ENCODE measurements at places on chromosomes 1 and 21. TPM values are rescaled to one million over a fixed set of nuclear protein-coding genes. Genes with fewer than 3 reads are reported as not detected.

- no peak for DNase-seq
Measured at GRCh38 chr1:191760016-191760415, 398.2 kb upstream of the RGS18 start.

GRCh38 chr1:30586671-30587070 lies 136.7 kb downstream of the MATN1 start:
- DNase-seq: no peak

GRCh38 chr1:117339866-117340700 lies 27.2 kb upstream of the MAN1A2 start:
- DNase-seq: peak; percentile 38

GRCh38 chr1:54276617-54277450 lies 76.9 kb downstream of the MRPL37 start:
- peak; percentile 50 for DNase-seq

- no peak for DNase-seq
Measured at GRCh38 chr1:225876900-225877510, 5.2 kb downstream of the TMEM63A start.

DNA sequence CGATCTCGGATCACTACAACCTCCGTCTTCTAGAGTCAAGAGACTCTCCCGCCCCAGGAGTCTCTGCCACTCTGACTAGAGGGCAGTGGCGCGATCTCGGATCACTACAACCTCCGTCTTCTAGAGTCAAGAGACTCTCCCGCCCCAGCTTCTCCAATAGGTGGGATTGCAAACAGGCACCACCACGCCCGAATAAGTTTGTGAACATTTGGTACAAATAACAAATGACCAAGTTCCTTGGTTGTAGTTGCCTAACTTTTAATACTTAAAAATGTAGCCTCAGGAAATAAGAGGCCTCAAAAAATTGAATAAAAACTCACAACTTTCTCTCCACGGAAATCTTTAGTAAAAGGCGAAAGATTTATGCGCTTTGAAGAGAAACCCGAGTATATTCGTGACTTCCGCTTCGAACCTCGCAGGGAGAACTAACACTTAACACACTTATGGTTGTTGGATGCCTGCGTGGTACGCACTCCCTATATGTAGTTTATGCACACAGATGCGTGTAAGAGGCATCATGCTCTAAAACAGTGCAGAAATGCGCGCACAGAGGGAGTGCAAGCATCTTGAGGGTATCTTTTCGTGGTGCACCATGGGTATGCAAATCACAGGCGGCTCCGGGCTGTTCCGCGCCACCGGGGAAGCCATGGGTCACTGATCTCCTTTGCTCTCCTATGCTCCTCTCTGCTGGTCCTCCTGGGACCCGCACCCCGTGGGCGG lies 11.4 kb downstream of the BTBD19 start:
- peak; percentile 95 for DNase-seq

GRCh38 chr1:74681851-74682250 lies 8.3 kb upstream of the ERICH3 start:
- no peak for DNase-seq

HSD3B1 gene
- 40.9 TPM for total RNA-seq

SH2D1B gene
- total RNA-seq: not detected

IL20 gene
- not detected for total RNA-seq

SYTL1 gene
- total RNA-seq: 11.2 TPM

B3GALT5 gene
- 0.18 TPM for total RNA-seq

DNA sequence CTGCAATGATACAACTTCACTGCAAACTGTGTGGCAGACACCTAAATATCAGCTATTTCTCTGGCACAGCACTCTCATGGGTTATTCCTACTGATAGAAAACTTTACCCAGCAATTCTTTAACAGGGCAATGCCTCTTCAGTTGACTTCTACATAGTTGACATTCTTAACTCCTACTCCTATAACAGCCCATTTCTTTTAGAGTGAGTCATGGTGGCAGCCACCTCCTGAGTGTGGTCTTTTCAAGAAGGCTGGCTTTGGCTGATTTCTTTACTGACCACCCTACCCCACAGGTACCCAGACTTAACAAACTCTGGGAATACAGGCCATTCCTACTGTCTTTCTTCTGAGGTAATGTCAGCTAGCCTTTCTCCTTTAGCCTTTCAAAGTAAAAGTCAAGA lies 805.8 kb upstream of the ADGRL2 start:
- DNase-seq: no peak

GRCh38 chr21:14581902-14582457 lies 35.9 kb upstream of the SAMSN1 start:
- DNase-seq: no peak

- DNase-seq: no peak
Measured at GRCh38 chr1:200343874-200344273, 66.0 kb downstream of the ZNF281 start.

DNA sequence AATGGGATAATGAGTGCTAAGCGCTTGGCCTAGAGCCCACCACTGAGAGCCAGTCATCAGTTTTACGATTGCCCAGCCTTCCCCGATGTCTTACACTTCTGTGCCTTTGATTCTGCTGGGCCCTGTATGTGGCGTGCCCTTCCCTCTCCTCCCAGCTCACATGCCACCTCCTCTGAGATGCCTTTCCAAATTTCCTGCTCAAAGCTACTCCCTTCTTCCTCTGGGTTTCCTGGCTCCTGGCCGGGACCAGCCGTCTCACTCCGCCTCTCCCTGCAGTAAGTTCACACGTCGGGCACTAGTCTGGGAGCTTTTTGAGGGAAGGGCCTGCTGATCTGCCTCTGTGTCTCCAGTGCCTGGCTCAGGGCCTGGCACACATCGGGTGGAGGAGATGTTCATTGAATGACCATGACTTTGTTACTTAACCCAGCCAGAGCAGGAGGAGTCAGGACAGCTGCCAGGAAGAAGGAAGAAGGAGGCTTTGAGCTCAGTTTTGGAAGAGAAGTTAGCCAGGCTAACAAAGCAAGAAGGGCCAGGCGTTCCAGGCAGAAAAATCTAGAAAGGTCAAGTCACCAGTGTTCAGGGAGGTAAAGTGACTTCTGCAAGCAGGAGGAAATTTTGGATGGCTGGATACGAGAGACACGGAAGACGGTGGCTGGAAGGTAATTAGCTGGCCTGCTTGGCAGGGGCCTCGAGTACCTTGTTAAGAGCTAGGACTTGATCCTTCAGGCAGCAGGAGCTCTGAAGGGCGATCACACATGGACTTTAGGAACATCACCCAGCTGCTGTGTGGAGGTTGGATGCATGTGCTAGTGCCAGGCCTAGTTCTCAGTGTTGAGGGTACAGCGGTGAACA lies 63.6 kb downstream of the EPHB2 start:
- DNase-seq: no peak

DNA sequence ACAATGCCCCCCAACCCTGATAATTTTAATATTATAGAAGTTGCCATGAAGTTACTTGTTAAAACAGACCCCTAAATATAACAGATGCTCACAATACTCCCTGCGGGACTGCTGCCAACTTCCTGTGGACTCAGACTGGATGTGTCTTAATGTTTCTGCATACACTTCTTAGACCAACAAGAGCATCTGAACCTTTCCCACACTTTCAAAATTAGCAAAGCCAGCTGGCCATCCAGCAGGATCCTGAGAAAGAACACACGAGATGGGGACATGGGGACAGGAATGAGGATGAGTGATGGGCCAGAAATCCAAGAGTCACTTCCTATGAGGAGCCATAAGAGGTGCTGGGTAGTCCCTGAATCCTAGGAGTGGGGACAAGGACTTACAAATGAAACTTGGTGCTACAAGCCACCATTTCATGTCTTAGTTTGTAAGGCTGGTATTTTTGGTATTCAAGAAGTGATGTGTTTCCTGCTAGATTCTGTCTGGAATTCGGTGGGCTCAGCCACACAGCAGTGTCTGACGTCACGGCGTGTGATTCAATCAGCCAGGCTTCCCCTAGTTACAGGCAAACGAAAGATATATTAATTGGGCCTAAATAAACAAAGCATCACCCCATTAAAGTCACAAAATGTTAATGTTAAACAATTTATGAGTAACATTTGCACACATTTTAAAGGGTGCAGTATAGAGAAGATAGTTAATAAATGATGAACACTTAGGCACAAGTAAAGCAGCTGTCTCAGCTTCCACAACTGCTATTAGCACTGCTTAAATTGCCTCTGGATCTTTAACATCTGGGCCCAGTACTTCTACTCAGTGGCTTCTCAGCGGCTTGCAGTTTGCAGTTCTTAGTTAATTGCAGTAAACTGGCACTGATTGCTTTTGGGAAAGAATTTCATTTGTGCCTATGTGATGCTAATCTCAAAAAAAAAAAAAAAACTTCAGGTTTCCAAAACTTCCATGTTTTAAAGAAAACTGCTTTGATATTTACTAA lies 41.2 kb upstream of the RGS8 start:
- DNase-seq: no peak

MMEL1 gene
- not detected for total RNA-seq

DNA sequence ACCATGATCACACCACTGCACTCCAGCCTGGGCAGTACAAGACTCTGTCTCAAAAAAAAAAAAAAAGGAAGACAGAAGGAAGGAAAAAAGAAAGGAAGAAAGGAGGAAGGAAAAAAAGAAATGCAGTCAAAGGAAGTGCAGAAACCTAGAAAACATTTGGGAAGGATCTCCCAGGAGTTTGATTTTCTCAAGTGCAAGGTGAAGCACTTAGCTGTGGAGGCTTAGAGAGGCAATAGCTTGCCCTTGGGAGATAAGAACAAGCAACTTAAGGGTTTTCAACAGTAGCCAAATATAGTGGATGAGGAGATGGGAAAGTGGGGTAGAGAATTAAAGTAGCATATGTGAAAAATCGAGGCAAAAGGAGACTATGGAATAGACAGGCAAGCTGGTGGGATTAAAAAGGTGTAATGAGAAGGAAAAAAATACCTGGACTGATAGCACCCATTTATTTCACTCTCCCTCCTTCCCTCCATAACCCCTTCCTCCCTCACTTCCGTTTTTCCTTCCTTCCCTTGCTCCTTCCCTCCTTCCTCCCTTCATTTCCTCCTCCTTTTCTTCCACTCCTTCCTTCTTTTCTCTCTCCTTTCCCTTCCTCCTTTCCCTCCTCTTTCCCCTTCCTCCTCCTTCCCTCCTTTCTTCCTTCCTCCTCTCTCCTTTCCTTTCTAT lies 6.8 kb upstream of the FAM89A start:
- DNase-seq: no peak

GRIK3 gene
- total RNA-seq: not detected

VANGL2 gene
- 3.2 TPM for total RNA-seq

DNA sequence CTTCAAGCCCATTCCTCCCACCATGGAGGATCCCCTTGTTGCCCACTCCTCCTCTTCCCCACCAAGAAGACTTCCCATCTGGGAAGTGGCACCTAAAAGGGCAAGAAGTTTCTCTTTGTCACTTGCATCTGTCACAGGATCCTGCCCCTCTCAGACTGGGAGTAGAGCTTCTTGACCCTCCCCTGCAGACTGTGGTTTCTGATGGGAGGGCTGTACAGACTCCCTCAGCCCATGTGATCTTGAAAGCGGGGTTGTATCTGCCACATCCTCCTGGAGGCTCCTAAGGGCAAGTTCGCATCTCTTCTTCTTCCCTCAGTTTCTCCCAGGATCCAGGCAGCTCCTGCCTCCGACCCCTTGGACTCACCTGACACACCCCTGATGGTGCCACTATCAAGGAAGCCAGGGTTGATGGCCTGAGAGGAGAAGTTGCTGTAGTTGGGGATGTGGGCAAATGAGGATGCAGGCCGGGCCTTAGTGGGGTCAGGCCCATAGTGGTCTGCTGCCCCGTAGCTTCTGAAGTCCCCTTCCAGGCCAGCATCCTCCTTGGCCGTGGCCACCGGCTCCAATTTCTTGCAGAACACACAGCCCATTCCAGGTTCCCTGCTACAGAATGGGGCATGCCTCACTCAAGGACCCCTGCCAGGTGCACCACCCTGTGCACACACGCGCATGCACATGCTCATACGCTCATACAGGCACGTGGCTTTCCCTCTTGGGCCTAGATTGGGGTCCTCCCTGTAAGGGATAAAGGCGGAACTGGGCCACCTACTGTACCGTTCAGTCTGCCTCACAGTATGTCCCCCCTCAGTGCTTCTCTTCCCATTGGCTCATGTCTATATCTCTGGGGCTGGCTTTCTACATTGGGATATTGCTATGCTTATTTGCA lies 11.4 kb downstream of the FGR start:
- DNase-seq: no peak

DNA sequence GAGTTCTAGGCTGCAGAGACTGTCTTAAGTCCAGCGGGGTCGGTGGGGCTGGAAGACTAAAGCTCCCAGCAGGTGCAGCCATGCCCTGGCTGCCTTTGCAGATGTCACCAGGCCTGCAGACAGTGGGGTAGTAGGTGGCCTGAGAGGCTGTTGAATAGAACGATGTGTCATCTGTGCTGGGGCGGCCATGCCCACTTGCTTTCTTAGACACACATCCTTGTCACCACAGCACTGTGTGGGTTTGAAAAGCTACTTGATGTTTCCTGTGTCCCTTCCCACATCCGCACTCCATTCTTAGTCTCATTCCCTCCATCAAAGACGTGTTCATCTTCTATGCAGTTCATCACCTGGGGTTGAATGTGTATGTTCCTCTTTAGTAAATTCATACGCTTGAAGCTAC lies 184.5 kb upstream of the TMEM51 start:
- DNase-seq: no peak
